ENCODE measurements at places on chromosomes 5 and 9.
A peak's percentile ranks its signal among the peaks of the same experiment; 100 is the strongest.

- no peak for DNase-seq
These were observed 32.2 kb downstream of the ACER2 start for GRCh38 chr9:19440823-19441580.

DNA sequence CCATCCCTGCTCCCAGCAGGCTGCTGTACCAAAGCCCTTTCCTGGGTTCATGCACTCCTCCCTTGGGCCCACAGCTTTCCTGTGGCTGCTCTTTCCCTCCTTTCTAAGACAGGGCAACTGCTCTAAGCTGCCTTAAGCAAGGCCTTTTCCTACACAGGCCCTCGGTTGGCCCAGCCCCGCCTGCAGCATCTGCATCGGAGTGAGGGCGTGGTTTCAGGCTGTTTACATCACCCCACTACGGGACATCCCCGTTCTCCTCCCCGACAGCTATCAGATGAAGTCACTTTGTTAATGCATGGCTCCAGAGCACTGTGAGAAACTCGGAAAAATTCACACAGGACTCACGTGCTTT is 3.4 kb downstream of the DPH7 start:
- DNase-seq: no peak

- no peak for DNase-seq
These were observed 37.9 kb upstream of the TTC1 start for GRCh38 chr5:159971038-159971437.

- no peak for DNase-seq
These were observed 27.3 kb upstream of the EDIL3 start for GRCh38 chr5:84411832-84412605.

DNA sequence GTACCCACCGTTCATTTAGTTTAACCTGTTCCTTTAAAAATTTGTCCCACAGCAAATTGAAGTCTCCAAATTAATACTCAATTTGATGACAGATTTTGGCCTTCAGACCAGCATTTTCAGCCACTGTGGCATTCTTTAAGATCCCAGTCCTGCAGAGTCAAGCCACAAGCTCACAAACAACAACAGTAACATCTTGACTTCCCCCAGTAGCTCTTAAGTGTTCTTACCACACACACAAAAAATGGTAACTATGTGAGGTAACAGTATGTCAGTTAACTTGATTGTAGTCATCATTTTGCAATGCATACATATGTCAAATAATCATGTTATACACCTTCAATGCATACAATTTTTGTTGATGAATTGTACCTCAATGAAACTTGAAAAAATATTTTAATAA is 247.9 kb downstream of the LURAP1L start:
- no peak for DNase-seq

GRCh38 chr5:68385936-68386335 is 170.4 kb downstream of the PIK3R1 start:
- DNase-seq: no peak

- no peak for DNase-seq
These were observed 24.6 kb downstream of the PIK3R1 start for GRCh38 chr5:68240202-68240601.

- peak; percentile 36 for DNase-seq
These were observed 63.7 kb downstream of the MLLT3 start for GRCh38 chr9:20558566-20559016.

DNA sequence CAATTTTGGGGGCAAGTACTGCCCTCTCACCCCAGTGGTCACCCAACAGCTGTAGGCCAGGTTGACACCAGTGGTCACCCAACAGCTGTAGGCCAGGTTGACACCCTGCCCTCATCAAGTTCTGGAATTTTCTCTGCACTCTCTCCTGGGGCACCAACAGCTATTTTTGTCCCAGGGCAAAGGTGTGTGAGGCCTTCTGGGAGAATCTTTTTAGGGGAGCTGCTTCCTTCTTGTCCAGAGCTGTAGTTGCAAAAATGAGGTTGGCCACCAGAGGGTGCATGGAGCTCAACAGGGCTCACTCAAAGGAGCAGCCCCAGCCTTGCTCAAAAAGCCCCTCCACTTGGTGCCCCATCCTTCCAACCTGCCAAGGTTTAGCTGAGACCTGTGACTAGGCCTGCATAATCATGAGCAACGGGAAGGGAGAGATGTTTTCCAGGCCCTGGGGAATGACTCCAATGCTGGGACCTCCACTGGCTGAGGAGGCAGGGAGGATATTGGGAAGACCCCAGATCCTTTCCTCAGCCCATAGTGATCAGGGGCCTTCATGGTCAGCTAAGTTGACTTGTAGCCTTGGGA is 10.6 kb upstream of the P4HA2 start:
- peak; percentile 73 for DNase-seq

Data from stimulated activated CD4-positive, alpha-beta T cell treated with anti-CD3 and anti-CD28 coated beads, Interleukin-4, amount 100 ng/mL, for 4 hours (primary cell).